Mesenchymal stem cell (in vitro differentiated cells and primary cell): ENCODE measurements at places on chromosomes 5 and 9.

- peak; percentile 89 for DNase-seq
Measured at GRCh38 chr9:136326061-136326760, 1.1 kb upstream of the GPSM1 start.

GRCh38 chr5:118598311-118598710 is 390.0 kb downstream of the DTWD2 start:
- DNase-seq: no peak

GRCh38 chr5:75510836-75511434 is 494 bp downstream of the CERT1 start:
- no peak for DNase-seq

GRCh38 chr5:179404321-179405053 is 59.2 kb upstream of the ADAMTS2 start:
- DNase-seq: peak; percentile 36

DNA sequence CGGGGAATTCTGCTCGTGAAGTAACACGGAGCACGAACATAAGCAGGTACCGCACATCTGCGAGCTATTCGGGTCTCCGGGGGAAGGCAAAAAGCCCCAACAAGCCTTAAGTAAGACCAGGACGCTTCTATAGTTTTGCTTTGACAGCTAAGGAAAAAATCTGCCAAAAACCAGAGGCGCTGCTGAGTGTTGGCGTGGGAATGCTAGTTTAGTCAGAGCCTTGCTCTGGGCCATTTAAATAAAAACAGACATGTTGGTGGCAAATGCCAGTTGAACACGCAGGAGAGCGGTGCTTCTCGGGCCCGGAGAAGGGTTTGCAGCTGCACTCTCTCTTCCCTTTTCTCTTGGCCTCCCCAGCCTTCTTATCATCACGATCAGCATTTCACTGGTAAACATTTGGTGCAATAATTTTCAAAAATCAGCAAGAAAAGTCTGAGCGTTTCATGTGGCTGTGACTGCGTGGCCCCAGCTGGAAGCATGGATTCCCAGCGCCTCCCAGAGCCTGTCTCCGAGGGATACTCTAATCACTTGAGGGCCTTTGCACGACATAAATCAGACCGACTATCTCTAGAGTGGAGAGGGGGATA is 6.4 kb upstream of the NOTCH1 start:
- peak; percentile 96 for DNase-seq

DNA sequence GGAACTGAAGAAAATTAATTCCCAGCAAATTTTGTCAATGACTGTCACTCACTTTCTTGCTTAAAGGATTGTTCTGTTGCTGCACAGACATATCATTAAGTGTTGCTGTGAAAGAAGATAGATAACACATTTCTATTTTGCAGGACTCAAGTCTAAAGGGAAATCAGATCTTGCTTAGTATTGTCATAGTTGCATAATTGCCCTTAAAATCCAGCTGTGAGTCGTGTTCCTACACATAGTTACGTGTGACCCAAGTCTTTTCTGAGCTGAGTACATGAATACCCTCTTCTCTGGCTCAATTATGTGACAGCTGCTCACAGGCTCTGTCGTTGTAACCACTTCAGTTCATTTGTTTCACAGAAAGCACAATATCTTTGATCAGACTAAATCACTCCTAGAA is 390.8 kb downstream of the DTWD2 start:
- no peak for DNase-seq

- peak; percentile 72 for DNase-seq
Measured at GRCh38 chr5:179486596-179487051, 63.7 kb upstream of the RUFY1 start.

- peak; percentile 33 for DNase-seq
Measured at GRCh38 chr5:141050622-141051520, at the start of gene PCDHB1. PCDHB1 (plus strand) TSS chr5:141051374; CDS start chr5:141051471, 97 bp downstream.

- no peak for DNase-seq
Measured at GRCh38 chr9:93057703-93058354, 672 bp upstream of the SUSD3 start.

DNA sequence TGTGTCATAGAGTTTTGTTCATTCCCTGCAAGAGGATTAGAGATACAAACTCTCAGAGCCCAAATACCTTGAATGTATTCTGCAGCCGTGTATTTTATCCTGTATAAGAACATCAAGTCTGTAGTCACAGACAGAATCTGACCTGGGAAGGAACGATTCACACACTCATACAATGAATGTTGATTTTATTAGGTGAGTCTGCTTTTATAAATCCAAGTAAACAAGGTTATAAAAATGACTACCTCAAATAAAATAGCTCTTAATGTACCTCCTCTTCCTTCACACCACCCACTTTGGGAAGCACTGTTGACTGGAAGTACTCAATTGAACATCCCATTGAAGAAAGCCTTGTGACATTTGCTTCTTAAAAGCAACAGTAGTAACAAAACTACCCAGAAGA is 11.9 kb downstream of the SLC46A2 start:
- DNase-seq: no peak

GRCh38 chr5:173490681-173491080 is 125.8 kb downstream of the BOD1 start:
- DNase-seq: no peak

DNA sequence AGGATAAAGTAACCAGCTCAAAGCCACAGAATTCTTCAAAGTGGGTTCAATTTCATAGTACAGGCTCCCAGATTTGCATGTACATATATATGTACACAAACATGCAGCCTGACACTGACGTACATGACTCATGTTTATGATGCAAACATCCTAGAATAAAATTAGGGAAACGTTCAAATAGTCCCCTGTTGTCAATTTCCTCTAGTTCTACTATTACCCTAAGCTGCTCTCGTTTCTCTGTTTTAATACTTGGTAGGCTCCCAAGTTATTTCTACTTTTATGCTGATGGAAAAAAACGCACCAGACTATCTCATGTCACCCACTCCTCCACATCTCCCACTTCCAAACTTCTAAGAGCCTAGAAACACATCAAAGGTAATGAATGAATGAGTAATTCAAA is 229.7 kb downstream of the EPB41L4A start:
- no peak for DNase-seq

- no peak for DNase-seq
Measured at GRCh38 chr9:84691634-84692033, 22.1 kb downstream of the NTRK2 start.

DNA sequence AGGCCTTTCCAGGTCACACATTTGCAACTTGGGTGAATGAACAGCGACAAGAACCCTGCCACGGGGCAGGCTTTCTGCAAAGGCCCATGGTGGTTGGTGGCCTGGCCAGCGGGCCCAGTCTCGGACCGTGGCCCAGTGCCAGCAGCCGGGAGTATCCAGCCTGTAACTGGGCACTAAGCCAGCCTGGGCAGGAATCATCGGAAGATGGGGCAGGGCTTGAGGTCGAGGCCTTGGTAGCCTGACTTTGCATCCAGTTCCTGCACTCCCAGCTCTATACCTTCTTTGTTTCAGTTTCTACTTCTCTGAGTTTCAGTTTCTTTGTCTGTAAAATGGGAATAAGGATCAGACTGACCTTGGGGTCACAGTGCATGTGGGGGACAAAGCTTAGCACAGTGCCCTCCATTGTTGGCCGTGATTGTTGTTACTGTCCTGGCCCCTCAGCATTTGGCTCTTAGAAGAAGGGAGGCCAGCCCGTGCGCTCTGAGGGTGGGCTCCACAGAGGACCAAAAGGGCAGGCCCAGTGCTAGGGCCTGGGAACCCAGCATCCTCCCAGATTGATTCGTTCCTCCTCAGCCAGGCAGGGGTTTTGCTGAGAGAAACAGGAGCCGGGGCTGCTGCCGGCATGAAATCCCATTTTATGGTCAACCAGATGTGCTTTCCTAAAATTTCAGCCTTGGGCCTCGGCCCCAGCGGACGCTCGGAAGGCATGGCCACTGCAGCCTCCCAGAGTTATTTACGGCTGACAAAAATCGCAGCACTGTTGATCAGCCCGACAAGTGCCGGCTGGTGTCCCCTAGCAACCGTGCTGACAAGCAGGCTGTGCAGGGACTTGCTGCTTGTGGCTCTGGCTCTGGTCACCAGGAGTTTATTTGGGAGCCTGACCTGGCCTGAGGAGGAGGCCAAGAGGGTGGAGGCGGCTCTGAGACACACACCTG is 43.6 kb downstream of the JADE2 start:
- no peak for DNase-seq
